ENCODE measurements at places on chromosomes 2 and 18.

DNA sequence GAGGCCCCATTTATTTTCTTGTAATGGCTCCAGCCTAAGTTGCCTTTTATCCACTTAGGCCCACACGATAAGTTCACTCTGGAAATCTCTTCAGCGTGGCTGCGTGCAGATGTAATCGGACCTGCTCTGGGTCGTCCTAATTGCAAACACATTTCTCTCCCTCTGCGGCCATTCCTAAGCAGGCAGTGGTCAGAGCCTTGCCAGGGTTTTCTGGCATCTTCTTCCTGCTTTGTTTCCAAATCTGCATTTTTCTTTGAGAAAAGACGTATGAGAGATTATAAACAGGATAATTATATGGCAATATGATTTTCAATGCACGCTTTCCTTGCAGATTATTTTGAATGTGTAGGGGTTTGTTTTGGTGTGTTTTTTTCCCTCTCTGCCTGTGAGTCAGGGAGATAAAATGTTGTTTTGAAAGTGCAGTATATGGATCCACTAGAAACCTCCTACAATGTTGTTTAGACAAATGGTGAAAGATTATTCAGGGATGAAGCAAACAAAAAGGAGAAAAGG lies 239.4 kb upstream of the TANK start:
- no peak for DNase-seq

- DNase-seq: peak; percentile 73
These were observed 298.9 kb downstream of the DSEL start for GRCh38 chr18:67217551-67218166.

- no peak for DNase-seq
These were observed 444.0 kb upstream of the LRRTM1 start for GRCh38 chr2:80748592-80748991.

GRCh38 chr2:20115902-20116301 lies 64.5 kb upstream of the LAPTM4A start:
- DNase-seq: no peak

DNA sequence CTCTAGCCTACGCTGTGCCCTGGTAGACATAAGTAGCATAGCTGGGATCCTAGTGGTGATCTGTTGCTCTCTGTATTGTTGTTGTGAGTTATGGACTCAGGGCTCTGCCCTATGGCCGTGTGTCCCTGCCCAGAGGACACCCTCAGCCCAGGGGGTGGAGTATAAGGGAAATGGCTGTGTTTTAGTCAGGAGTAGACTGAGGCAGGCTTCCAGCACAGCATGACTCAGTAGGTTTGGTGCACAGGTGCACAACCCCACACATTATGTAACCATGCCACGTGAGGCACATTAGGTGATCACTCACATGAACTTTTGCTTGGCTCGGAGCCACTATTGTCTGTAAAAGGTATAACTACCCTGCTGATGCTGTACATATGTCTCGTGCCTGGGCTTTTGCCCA lies 59.9 kb upstream of the PEX13 start:
- no peak for DNase-seq

- no peak for DNase-seq
These were observed 83.8 kb upstream of the SNTG2 start for GRCh38 chr2:866887-867286.

GRCh38 chr2:85032621-85033020 lies 61.7 kb downstream of the KCMF1 start:
- DNase-seq: no peak

DNA sequence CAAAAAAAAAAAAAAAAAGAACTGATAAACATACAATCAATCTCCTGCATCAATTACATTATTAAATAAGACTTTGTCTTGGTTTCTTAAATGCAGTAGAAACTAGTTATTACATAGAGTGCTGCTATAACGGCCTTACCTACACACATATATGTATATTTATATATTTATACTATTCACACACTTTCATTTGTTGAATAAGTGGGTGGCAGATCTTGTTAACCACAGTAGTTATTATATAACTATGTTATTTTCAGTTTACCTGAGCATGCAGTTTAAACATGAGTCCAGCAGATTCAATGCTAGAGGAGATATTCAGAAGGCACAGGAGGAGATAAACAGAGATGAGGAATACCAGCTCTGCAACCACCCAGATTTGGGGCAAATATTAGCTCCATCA lies 81.5 kb upstream of the CD226 start:
- no peak for DNase-seq

- no peak for DNase-seq
These were observed 127.8 kb downstream of the RBMS1 start for GRCh38 chr2:160365716-160366367.

GRCh38 chr2:215010390-215010789 lies 128.0 kb downstream of the ABCA12 start:
- no peak for DNase-seq

GRCh38 chr18:2981212-2981728 lies 31.7 kb downstream of the LPIN2 start:
- DNase-seq: no peak

- DNase-seq: no peak
These were observed 124.1 kb downstream of the ANKRD30BL start for GRCh38 chr2:132037527-132038178.

GRCh38 chr2:212732860-212733259 lies 194.3 kb upstream of the ERBB4 start:
- no peak for DNase-seq

DNA sequence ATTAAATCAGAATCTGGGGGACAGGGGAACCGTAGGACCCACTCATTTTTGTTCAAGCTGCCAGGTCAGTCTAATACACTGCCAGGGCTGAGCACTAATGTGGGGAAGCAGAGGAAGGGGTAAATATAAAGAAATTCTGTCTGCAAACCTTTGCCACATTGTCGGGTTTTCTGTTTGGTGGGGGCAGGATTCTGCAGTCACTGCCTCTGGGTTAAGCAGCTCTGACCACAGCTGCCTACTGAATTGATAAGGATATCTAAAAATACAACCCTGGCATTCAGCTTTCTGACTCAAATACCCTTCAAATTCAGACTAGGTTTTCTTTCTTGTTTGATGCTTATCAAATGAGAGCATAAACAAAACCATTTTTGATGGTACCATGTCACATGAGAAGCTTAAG lies 6.0 kb downstream of the DNER start:
- no peak for DNase-seq

DNA sequence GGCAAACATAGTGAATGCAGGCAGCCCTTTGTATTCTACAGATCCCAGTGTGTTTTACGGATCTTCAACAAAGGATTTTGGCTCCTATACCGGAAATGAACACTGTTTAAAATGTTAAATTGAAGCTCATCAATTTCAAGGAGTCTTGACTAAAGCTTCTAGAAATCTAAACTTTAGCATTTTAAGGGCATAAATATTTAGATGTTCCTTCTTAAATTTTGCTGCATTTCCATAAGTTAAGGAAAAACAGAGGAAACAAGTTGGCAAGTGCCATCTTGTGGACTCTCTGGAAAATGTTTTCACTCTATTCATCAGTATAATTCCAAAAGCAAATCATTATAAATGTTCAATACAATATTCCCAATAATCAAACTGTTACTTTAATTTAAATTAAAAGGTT lies 19.6 kb downstream of the CHN1 start:
- peak; percentile 69 for DNase-seq

DNA sequence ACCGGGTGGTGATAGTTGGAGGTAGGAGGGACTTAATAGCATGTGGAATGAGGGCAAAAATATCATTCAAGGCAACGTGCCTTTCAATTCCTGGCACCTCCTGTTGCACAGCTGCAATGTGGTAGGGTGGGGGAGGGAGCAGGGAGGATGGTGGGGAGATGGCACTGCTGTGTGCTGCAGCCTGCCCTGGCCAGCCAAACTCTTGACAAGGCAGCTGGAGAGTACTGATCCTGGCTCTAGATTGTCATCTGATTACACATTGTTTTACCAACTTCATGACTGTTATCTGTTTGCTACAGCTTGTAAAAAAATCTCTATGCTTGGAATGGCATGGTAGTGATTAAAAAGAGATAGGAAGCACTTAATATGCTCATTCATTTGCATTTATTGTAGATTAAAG lies 47.7 kb downstream of the PLCL1 start:
- peak; percentile 93 for DNase-seq

DNA sequence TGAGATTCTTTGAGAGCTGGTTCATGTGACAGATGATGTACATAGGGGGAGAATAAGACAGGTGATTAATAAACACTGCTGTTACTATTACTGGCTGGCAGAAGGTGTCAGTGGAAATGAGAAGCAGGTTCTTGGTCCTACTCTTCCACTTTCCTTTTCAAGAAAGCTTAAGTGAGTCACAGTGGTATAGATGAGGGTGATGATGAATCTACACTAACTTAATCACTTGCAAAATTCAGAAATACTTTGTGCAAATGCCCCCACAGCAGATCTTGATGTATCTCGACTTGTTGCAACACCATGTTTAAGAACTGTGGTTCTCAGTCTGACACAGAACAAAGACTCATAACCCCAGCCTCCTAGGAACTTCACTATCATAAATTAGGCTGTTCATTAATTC lies 35.9 kb upstream of the MGAT5 start:
- no peak for DNase-seq

DNA sequence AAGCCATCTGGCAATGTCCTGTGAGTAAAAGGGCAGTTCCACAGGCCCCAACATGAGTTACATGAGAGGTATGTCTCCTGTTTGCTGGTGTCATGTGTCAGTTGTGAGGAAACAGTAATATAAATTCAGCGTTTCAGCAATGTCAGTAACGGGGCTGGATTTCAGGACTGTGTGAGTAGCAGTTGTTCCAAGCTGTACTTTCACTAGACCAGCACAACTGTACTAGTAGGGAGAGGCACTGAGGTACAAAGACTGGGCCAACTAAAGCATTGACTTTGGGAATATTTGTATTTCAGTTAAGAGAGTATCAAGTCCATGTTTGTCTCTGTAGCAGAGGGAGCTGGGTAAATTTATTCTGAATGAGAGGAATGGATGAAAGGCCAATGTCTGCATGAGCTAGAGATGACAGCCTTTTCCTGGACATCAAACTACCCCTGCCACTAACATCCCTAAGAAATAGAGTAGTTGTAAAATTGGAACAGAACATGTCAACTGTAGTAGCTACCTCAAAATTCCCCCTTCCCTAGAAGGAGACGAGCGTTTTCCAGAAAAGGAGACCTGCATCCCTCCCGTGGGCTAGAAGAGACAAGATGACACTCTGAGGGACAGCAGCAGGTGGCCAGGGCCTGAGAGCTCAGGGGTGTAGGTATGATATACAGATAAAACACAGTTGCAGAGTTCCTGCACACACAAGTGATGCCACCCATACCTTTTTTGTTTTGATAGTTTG lies 24.4 kb downstream of the EIF4E2 start:
- no peak for DNase-seq

GRCh38 chr2:216412022-216412999 lies at the start of gene SMARCAL1:
TSS of gene SMARCAL1 (plus strand) at chr2:216412484. CDS start at chr2:216414705, 2,221 bp downstream.
- DNase-seq: peak; percentile 98

- DNase-seq: no peak
These were observed 758 bp downstream of the CFAP221 start for GRCh38 chr2:119544939-119545475.

DNA sequence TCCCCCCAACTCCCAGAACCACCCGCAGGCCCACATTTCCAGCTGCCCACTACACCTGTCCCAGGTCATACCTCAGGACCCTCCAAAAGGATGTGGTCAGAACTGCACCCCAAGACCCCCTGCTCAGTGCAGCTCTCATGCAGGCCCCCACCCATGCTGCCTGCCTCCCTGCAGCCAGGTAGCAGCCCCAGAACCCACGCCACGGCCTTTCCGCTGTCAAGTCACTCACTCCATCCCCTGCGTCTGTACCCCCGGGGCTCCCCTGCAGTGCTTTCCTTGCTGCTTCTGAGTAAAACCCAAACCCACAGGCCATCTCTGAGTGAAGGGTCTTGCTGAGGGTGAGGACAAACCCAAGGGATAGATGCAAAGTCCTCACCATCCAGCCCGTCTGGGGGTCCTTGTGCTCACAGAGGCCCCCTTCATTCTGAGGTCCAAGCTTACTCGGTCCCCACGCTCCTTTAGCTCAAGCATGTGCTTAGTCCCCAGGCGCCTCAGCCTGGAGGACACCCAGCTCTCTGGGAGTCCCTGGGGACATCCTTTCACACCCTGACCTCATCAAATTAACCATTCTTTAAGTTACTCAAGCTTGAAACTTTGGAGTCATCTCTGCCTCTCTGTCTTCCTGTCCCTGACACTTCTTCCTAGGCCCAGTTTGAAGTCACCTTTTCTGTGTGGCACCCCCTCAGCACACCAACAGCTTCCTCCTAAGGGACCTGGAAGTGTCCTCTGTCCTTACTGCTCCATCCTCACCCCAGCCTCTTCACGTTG lies 130.1 kb downstream of the SMAD7 start:
- DNase-seq: no peak

GRCh38 chr2:237558961-237559641 lies 7.3 kb upstream of the PRLH start:
- DNase-seq: no peak

GRCh38 chr2:201949927-201950246 lies 83.8 kb upstream of the FZD7 start:
- DNase-seq: no peak

- DNase-seq: no peak
These were observed 165.2 kb downstream of the DYSF start for GRCh38 chr2:71618327-71619113.

GRCh38 chr18:37334631-37335408 lies 230.8 kb downstream of the CELF4 start:
- no peak for DNase-seq

- DNase-seq: no peak
These were observed 504.5 kb upstream of the VRK2 start for GRCh38 chr2:57542081-57542480.

DNA sequence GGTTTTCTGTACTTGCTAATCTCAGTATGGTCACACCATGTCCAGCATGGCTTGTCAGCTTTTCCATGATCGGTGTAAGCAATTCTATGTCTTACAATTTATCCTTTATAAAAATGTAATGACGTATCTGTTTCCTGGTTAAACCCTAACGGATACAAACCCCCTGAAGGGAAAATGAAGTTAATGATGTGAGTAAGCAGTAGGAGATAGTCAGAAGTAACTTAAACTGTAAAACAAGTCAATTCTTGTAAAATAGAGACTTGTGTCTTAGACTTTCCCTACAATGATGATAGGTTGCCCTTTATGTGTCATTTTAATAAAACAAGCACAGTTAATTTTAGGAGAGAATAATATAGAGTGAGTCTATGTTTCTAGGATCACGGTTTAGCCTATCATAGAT lies 1365.9 kb upstream of the SLC39A10 start:
- DNase-seq: no peak

DNA sequence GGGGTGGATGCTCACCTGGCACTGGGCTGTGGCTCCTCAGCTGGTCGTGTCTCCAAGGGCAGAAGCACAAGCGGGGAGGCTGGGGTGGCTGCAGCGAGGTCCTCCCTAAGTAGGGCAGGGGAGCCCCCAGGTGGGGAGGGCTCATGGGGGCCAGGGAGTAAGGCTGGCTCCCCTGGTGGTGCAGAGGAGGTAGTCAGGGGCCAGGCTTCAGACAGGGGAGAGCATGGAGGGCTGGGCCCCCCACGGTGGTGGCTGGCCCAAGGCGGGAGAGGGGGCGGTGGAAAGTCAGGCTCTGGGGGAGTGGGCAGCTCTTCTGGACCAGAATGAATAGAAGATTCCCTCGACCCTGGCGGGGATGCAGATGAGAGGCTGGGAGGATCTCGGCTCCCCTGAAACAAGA lies 8.1 kb upstream of the SFXN5 start:
- DNase-seq: no peak

GRCh38 chr2:216170076-216170763 lies 61.1 kb downstream of the XRCC5 start:
- no peak for DNase-seq

Data from pons (tissue), 1 donor.